ENCODE measurements at places on chromosomes 6 and 20.

DNA sequence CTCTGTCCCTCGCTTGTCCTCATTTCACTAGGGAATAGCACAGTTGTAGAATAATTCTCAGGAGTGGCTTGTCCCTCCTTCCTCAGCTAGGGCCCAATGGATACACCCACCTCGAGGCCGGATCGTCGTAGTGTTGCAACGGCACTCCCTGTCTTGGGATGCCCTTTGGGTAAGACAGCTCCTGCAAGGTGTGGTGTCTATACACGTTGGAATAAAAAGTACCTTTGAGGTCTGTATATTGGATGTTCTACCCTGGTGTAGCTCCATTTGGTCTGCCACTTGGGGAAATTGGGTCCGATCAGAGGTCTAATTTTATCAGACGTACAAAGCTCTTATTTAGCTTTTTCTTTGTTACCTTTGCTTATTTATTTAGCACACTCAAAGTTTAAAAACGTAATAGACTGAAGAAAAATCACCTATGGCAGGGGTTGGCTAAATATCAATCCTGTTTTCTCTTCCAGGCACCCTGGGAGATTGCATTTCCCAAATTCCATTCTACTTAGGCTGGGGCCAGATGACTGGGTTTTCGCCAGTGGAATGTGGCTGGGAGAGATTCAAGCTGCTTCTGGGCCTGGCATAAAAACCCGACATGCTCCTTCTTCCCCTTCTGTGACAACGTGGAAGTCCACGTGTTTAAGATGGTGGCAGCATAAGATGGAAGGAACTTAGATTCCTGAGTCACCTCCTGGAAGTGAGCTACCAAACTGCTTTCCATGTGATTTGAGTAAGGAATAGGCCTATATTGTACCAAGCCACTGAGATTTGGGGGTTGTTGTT lies 82.3 kb upstream of the CD83 start:
- DNase-seq = no peak

GRCh38 chr6:132490478-132491204 lies 22.3 kb downstream of the STX7 start:
- DNase-seq = peak; percentile 29

GRCh38 chr20:6994452-6994851 lies 227.0 kb downstream of the BMP2 start:
- no peak for DNase-seq

GRCh38 chr6:13696226-13696625 lies 15.4 kb downstream of the RANBP9 start:
- DNase-seq = no peak

GRCh38 chr6:170108456-170108855 lies 182.4 kb downstream of the DLL1 start:
- DNase-seq = no peak

GRCh38 chr6:132213732-132214131 lies 187.5 kb downstream of the MOXD1 start:
- DNase-seq = no peak

DNA sequence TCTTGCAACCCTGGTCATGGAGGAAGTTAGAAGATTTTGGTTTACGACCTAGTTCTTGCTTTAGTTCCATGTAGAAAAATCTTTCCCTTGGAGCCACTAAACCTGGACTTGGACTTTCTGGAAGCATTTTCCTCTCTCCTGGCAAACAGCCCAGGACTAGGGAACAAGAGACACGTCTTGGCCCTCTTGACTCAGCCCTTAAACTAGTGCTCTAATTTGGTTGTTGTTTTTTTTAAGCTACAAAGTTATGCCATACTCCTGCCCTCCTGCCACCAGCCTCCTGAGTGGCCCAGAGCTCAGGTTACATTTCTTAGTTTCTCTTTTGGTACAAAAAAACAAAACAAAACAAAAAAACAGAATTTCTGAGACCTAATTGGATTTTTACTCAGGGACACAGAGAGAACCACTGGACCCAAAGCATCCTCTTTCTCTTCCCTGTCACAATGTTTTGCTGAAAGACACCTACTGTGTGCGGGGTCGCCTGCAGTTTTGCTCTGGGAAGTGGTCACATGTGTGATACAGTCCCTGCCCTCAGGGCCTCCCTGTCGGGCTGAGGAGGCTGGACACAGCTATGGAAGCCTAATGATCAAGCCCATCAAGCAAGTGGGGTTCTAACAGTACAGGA lies 32.3 kb upstream of the SCUBE3 start:
- DNase-seq = no peak

DNA sequence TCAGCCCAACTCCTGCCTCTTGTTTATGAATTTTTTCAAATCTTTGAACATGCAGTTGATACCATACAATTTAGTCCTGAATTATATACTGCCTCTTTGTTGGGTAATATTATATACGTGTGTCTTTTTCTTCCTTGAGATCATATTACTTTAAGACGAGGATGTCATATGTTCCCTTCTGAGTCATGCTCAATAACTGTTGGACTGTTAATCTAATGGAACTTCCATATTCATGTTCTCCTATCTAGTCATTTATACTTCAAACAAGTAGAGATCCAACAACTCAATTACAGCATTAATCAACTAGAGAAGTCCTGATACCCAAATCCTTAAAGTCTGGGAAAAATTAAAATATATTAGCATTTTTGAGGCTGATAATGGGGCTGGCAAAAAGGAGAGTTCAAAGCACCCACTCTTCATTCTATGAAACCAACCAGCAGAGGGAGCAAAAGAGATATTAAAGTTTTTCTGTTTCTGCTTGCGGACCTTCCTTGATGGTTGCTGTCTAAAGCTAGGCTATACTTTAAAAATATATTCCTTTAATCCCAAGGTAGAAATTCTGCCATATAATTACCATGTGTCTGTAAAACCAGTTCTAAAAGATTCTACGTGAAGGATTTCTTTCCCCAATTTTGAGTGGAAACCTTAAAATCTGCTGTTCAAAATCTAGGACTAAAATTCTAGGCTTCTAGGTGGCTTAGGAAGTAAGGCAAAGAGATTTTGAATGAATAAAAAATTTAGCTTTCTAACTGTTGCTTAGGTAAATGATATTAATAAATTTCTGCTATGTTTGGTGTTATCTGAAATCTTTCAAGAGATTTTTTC lies 498.9 kb downstream of the BCKDHB start:
- DNase-seq = peak; percentile 60

DNA sequence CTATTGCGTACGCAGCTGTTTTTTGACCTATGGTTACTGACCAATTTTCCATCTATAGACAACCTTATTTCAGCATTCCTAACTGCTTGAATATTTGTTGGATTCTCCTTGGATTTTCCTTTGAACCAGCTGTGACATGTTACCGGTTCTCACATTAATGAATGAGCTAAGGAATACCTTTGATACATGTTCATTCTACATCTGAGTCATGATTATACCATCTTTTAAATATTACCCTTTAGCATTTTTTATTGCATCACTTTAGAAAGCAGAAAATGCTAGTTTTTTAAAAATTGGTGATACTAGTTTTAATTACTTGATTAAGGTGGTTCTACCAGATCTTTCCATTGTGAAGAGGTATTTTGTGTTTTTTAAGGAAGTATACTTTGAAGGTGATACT lies 1.9 kb upstream of the IGF2R start:
- DNase-seq = no peak

DNA sequence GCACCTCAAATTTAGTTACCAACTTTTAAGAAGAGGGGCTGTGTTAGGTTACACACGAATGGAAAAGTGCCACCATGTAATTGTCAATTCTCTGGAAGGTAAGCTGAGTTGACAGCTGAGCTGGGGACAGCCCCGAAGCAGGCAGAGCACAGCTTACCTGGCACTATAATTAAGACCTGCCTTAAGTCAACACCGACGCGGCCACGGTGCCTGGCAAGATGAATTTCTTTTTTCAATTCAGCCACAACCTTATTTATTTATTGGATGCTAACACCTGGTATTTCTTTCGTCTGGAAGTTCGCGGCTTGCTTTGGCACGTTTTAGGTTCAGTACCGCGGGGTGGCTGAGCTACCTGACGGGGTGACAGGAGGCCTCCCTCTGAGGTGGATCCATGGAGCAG lies 40.6 kb upstream of the NFATC2 start:
- DNase-seq = no peak

GRCh38 chr20:8756410-8756809 lies 312.5 kb upstream of the PLCB4 start:
- peak; percentile 62 for DNase-seq

- no peak for DNase-seq
These were observed 1.4 kb upstream of the ENPP3 start for GRCh38 chr6:131635384-131636340.

- no peak for DNase-seq
These were observed 10.9 kb upstream of the ANKEF1 start for GRCh38 chr20:10023911-10024310.

GRCh38 chr6:21142741-21143140 lies 450.8 kb upstream of the SOX4 start:
- DNase-seq = no peak

GRCh38 chr6:33619166-33619840 lies 1.8 kb upstream of the ITPR3 start:
- DNase-seq = no peak

DNA sequence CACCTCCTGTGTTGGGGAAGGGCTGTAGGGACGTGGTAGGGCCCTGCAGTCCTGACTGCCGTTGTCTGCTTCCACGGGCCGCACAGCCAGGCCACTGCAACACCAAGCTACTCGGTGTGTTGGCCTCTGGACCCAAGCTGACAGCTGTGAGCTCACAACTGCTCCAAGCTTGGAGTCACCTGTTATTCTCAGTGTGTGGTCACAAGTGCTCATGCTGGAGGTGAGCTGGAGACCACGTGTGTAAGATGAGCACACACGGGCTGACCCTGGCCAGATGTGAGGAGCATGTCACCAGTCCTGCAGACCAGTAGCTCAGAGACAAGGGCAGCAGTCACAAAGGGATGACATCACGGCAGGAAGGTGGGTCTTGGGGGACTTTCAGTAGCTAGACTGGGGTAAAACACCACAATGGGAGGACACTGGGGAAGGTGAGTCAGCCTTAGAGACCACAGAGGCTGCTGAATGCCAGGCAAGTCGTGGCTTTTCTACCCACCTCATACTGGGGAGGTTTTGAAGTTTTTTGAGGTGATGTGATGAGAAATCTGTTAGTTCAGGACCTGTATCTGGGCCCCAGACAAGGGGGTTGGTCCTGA lies 87.3 kb downstream of the FAM120B start:
- no peak for DNase-seq

GRCh38 chr20:10985536-10985935 lies 311.7 kb upstream of the JAG1 start:
- DNase-seq = peak; percentile 18

DNA sequence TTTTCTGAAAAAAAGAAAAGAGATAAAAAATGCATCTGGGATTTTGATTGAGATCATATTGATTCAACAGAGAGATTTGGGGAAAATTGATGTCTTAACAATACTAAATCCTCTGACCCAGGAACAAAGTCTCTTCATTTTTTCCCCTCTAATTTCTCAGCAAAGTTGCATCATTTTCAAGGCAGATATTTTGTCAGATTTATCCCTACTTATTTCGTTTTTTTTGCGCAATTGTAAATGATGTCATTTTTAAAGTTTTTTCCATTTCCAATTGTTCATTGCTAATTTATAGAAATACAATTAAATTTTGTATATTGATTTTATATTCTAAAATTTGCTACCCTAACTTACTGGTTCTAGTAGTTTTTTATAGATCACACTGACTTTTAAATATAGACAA lies 97.7 kb upstream of the TMEM170B start:
- no peak for DNase-seq

DNA sequence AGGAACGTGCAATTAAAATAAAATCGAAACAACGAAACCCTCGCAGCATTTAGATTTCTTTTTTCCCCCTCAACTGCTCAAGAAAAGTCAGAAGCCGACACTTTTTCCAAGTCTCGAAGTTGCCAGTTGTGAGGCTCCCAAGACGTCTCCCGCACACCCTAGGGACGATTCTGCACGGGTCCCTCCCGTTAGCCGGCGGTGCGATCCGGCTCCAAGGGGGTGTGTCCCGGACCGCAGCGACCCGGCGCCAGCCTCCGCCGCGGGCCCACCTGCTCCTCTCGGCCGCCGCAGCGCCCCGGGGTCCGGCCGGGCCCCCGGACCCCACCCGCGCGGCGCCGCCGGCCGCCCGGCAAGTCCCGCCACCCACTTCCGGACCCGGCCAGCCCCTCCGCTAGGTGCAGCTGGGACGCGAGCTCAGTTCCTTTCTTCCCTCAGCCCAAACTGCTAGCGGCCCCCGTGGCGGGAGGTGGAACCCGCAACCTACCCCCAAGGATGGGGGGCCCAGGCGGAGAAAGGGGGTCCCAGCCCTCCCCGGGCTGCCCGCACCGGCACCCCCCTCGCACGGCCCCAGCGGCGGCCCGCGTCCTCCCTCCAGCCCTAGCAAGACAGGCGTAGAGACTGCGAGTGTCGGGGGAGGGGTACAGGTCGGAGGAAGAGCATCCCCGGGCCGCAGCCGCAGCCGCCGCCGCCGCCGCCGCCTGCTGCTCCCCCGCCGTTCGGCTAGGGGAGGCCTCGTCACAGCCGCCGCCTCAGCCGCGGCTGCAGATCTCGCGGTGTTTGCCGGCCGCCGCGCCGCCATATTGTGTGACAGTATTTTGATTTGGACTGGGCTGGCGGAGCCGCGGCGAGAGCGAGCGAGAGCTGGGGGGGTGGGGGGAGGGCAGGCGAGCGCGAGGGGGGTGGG lies 520 bp upstream of the TAB2 start:
- DNase-seq = peak; percentile 90
